ENCODE measurements at places on chromosomes 1 and 21.

GRCh38 chr1:209417761-209418160 is 165.8 kb upstream of the CAMK1G start:
- DNase-seq, result no peak

GRCh38 chr1:89800022-89800655 is 20.7 kb upstream of the LRRC8D start:
- no peak for DNase-seq

DNA sequence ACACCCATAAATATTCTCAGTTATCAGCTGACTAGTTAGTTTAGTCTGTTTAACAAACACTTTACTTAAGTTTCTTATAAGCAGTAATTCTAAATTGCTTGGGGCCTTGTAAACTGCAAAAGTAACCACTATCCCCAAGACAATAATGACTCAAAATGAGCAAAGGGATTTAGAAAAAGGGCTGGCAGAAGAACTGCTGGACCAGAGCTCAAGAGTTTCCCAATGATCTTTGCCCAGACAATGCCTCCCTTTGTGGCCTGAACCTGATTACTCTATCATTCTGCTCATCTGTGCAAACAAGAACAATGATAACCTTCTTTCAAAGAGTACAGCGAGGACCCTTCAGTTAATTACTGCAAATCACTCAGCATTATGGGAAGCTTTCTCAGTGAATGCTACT is 123.5 kb downstream of the TIAM1 start:
- no peak for DNase-seq

DNA sequence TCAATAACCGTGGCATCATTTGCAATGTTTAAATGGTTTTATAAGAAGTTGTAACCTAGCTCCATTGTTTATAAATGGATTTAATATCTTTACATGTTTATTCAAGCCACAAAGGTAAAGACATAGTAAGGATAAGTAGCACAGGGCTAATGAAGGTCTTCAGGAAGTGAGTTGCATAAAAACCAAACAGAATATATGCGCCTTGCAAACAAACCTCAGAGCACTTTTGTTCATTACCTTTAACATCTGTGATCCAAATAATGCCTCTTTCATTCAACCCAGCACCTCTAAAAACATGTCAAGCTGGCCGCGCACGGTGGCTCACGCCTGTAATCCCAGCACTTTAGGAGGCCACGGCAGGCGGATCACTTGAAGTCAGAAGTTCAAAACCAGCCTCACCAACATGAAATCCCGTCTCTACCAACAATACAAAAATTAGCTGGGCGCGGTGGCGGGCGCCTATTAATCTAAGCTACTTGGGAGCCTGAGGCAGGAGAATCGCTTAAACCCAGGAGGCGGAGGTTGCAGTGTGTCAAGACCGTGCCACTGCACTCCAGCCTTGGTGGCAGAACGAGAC is 25.3 kb downstream of the BRINP3 start:
- DNase-seq, result no peak

DNA sequence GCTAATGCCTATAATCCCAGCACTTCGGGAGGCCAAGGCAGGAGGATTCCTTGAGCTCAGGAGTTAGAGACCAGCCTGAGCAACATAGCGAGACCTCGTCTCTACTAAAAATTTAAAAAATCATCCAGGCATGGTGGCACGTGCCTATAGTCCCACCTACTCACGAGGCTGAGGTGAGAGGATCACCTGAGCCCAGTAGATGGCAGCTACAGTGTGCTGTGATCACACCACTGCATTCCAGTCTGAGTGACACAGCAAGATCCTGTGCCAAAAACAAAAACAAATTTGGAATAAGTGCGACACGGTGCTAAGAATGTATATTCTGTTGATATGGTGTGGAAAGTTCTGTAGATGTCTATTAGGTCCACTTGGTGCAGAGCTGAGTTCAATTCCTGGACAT is 15.1 kb downstream of the USP33 start:
- no peak for DNase-seq

DNA sequence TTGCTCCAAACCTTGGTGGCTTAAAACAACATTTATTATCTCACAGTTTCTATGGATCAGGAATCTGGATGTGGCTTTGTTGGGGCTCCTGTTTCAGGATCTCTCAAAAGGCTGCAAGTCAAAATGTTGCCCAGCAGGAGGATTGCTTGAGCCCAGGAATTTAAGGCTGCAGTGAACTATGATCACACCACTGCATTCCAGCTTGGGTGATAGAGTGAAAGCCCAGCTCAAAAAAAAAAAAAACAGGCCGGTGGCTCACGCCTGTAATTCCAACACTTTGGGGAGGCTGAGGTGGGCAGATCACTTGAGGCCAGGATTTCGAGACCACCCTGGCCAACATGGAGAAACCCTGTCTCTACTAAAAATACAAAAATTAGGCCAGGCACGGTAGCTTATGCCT is 30.0 kb downstream of the BCAS2 start:
- no peak for DNase-seq

- DNase-seq, result no peak
Measured at GRCh38 chr1:190286111-190286510, 191.6 kb downstream of the BRINP3 start.

DNA sequence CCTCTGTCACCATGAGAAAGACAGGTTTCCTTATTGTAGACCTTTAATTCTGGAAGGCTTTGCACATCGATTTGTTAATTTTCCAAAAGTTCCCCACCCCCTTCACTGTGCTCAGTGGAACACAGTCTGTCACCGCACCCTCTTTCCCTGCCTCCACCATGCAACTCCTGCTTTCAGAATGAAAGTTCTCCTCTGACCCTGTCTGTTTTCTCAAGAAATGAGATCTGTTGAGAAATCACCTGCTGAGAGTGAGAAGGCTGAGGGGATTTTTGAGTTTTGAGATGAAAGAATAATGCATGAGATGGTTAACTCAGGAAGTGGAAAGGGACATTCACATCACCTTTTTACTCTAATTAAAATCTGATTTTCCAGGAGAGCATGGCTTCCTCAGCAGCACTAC is 99.6 kb downstream of the CYYR1 start:
- no peak for DNase-seq

- DNase-seq, result no peak
Measured at GRCh38 chr21:32951041-32951440, 74.7 kb upstream of the OLIG2 start.

DNA sequence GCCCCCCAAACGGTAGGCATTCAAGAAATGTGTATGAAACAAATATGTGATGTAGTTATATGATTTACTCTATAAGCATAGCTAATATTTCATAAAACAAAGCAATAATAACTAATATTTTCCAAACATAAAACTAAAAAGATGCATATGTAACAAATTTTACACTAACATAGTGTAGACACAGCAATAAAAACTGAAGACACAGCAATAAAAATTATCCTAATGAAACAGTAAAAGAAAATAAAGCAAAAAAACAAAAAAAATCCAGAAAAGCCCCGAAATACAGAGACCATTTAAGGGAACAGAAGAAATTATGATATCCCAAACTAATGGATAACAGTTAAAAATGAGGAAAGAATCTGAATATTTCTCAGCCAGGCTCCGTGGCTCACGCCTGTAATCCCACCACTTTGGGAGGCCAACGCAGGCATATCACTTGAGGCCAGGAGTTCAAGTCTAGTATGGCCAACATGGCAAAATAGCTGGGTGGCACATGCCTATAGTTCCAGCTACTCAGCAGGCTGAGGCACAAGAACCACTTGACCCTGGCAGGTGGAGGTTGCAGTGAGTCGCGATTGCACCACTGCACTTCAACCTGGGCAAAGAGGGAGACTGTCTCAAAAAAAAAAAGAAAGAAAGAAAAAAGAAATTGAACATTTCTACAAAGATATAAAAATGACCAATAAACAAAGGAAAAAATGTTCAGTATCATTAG is 38.2 kb upstream of the PSMG1 start:
- no peak for DNase-seq

- peak; percentile 62 for DNase-seq
Measured at GRCh38 chr1:233294913-233295236, 650 bp downstream of the PCNX2 start.

GRCh38 chr1:1809489-1809888 is 31.2 kb upstream of the NADK start:
- DNase-seq, result no peak

Data from CD4-positive, alpha-beta T cell treated with Interleukin-2 at 100 ng/mL for 4 hours (primary cell).